Inflammatory macrophage treated with lipopolysaccharide for 1 hour (primary cell): ENCODE measurements at places on chromosomes 12 and 14.
A peak's percentile ranks its signal among the peaks of the same experiment; 100 is the strongest.

GRCh38 chr12:7612851-7613250 lies 52.9 kb downstream of the APOBEC1 start:
- DNase-seq, result peak; percentile 50

- DNase-seq, result no peak
These were observed 13.5 kb downstream of the TCL1A start for GRCh38 chr14:95700221-95700976.

- DNase-seq, result no peak
These were observed 97.2 kb downstream of the BCL11B start for GRCh38 chr14:99174770-99175319.

GRCh38 chr14:101476916-101477553 lies 84.3 kb upstream of the DIO3 start:
- DNase-seq, result no peak

DNA sequence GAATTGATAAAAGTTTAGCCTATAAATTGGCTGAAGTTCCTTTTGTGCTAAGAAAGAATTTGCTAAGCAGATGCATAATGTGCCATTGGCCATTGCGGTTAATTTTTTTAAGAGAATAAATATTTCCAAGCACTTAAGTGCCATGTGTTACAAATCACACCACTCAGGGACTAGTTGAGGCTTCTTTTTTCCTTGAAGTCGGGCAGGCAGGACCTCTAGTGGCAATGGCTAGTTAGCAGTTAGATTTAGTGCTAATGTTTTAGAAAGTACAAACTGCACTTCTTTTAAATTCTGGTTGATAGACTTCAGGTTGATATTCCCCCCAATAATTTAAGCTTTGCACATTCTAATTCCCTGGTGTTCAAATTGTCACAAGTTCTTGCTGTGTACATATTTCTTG lies 294.3 kb downstream of the APAF1 start:
- no peak for DNase-seq
